ENCODE measurements at places on chromosomes 12 and 14. TPM values are rescaled to one million over a fixed set of nuclear protein-coding genes. Genes with fewer than 3 reads are reported as not detected.

GRCh38 chr14:104353921-104354701 lies 215.7 kb downstream of the KIF26A start:
- no peak for DNase-seq

The PPP1R36 gene
- not detected for total RNA-seq

The SERPINA12 gene
- not detected for total RNA-seq

DNA sequence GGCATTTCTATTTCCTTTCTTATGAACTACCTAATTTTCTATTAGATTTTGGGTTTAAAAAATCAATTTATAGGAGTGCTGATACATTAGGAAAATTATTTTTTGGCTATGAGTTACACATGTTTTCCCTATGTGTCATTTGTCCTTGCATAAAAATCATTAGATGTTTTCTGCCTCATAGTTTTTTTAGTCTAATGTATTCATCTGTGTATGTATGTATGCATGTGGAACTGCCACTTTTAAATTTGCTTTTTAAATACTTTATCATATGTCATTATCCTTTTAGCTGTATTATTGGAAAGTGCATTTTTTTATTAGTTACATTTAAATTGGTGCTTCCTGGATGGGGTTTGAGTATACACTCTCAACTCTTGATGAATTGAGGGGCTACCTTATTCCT lies 78.7 kb upstream of the CEP83 start:
- DNase-seq, result no peak

DNA sequence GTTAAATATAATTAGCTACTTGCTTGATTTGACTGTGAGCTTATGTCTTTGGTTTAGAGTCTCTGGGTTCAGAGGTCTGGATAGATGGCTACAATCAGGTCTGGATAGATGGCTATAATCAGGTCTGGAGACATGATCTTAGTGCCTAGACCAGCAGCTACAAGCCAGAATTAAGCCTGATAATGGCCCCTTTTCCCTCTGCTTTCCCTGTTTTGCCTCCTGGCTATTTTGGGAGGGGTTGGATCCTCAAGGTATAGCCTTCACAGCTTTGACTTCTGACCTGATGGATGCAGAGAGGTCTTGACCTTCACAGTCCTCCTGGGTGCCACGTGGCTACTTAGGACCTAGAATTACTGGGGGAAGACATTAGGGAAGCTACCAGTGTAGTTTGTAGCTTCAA lies 877.7 kb downstream of the GALC start:
- DNase-seq, result no peak

DNA sequence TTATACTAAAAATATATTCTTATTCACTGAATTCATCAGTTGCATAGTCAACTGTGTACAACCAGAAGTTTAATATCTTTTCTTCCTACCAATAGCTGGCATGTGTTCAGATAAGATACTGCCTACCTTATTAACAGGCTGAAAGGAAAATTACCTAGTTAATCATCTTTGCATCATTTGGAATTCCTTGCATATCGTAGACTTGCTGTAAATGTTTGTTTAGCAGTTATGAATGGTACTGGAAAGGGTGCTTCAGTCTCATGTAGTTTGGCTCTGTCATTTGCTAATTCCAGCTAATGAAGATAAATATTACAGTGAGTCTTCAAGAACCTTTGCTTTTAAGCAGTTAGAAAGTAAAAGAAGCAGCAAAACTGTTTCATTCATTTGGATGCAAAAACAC lies 84.4 kb downstream of the PPHLN1 start:
- no peak for DNase-seq

GRCh38 chr12:52992699-52993557 lies 13.3 kb upstream of the EIF4B start:
- peak; percentile 44 for DNase-seq

The CAND1 gene
- total RNA-seq, result 238 TPM

DNA sequence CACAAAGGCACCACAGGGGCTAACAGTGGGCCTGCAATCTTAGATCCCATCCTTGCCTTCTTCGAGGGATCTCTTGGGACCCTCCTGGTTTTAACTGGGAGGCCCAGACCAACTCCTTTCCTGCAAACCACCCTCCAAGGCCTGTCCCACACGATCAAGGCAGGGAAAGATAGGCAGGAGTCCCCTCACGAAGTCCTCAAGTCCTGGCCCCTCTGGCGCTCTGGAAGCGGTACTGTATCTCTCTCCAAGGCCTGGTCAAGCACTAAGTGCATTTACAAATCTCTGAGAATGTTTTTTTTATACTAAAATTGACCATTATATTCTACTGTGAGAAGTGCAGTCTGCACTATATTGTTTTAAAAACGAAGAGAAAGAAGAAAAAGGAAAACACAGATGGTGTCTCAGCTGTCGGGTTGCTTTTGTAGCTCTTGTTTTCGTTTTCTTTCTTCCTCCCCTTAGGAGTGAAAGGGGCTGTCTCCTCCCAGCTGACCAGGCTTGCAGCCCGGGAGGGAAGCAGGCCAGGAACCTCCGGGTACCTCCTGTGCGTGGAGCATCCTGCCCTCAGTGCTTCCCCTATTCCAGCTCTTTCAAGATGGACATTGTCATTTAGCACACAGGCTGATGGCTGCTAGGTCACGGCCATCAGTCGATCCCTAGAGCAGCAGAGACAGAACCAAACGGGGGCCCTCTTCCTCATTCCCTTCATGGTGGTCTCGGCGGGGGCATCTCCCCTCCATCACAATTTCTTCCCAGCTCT lies 56.7 kb downstream of the FAM222A start:
- peak; percentile 27 for DNase-seq

The LMNTD1 gene
- total RNA-seq, result not detected

DNA sequence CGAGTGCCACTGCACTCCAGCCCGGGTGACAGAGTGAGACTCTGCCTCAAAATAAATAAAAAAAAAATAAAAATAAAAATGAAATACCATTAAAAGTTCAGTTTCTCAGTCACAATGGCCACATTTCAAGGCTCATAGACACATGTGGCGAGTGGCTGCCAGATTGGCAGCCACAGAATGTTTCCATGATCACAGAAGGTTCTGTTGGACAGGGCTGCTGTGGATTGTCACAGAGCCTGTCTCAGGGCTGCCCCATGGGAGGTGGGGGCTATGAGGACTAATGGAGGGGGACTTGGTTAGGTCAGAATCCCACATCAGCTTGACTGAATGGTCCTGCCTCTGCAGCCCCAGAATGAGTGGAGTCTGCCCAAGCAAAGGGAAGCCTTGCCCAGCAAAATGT lies 3.8 kb upstream of the PLA2G1B start:
- no peak for DNase-seq

DNA sequence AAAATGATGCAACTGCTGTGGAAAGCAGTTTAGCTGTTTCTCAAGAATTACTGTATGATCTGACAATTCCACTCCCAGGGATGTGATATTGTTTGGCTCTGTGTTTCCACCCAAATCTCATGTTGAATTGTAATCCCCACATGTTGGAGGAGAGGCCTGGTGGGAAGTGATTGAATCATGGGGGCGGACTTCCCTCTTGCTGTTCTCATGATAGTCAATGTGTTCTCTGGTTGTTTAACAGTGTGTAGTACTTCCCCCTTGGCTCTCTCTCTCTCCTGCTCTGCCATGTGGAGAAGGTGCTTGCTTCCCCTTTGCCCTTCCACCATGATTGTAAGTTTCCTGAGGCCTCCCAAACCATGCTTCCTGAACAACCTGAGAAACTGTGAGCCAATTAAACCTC lies 93.4 kb upstream of the CPM start:
- peak; percentile 6 for DNase-seq

- peak; percentile 76 for DNase-seq
Observed at GRCh38 chr12:23008623-23009022, 383.7 kb downstream of the ETNK1 start.

- peak; percentile 64 for DNase-seq
Observed at GRCh38 chr14:52835122-52835903, 43.9 kb upstream of the GNPNAT1 start.

DNA sequence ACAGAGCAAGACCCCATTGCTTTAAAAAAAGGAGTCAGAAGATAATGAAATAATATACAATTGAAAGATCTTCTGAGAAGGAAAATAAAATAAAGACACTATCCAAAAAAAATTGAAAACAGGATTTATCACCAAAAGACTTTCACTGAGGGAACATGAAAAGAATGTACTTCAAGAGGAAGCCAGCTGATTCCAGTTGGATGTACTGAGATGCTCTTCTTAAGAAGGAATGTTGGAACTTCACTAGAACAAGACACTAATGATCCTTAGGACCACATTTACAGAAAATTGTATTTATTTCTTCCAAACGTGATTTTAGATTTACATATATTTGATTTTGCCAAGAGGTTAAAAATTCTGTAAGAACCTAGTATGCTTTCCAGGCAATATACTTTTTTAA lies 65.6 kb upstream of the CNOT2 start:
- DNase-seq, result peak; percentile 3

The GNB3 gene
- 3.4 TPM for total RNA-seq

- DNase-seq, result peak; percentile 9
Observed at GRCh38 chr12:82474798-82475184, 116.5 kb downstream of the METTL25 start.

DNA sequence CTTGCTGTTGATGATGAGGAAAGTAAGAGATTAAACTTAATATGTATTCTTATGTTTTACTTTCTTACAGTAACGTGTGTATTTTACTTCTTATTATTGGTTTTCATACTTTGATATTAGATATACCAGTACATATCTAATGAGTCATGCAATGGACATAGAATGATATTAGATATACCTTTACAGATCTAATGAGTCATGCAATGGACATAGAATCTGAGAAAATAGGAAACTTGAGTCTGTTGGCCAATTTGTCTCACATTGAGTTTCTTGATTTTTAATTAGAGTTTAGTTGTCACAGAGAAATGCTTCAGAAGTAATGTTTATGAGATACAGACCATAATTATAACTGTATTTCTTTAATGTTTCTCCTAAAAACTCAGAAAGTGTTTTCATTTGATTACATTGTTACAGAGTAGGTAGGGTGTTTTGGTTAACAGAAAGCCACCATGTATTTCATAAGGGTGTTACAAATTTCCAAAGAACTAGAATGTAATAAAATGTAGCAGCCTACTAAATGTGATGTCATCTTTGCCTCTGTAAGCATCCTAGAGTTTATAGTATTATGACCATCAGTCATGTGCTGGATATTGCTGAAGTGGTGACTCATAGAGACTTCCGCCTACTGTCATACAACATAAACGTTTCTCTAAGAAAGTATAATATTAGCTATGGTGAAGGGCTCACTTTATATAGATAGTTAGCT lies 3.0 kb downstream of the GAS2L3 start:
- DNase-seq, result peak; percentile 76

The MYO1H gene
- not detected for total RNA-seq

- DNase-seq, result peak; percentile 93
Observed at GRCh38 chr12:96489392-96490056, at the start of gene CFAP54. CFAP54 (plus strand) TSS chr12:96489577; CDS start chr12:96489610, 33 bp downstream.

DNA sequence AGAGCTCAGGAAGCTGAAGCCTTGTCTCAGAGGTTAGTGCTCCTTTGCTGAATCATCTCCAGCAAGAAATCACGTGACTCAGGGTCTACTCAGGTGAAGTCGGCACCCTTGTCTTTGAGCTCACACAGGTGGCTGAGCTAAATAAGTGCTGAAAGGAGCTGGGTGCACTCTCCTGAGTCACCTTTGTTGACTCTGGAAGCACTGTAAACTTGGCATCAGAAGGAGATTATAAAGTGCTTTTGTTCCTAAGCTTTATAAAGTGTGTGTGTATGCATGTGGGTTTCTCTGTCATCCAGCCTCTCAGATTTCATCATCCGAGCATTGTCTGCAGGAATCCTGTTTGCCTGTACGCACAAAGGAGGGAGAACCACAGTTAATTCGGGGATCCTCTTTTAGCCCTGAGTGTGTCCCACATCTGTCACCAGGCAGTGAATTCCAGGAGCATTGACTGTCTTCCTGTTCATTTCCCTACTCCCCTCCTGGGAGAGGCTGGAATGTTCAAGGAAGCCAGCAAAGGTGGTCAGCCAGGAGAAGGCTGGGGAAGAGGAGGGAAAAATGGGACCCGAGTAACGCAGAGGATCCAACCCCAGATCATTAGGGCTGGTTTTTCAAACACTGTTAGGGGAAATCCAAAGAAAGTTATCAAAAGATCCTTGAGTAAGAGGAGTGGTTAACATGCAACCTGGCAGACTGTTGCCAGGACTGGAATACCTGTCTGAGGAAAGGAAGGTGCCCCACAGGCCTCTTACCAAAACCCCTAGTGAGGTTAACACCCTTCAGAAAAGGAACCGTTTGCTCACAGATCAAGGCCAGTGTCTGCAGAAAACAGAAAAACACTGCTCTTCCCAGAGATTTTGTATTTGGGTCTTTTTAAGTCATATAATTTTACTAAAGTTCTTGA lies 157.5 kb upstream of the HIF1A start:
- peak; percentile 93 for DNase-seq

- peak; percentile 78 for DNase-seq
Observed at GRCh38 chr12:120971299-120972180, 6.8 kb upstream of the HNF1A start.

The PTPN21 gene
- 10.3 TPM for total RNA-seq

GRCh38 chr14:63996625-63997220 lies 143.9 kb downstream of the SYNE2 start:
- DNase-seq, result peak; percentile 8

The MANSC4 gene
- not detected for total RNA-seq

- no peak for DNase-seq
Observed at GRCh38 chr14:37643701-37644100, 48.3 kb downstream of the TTC6 start.

DNA sequence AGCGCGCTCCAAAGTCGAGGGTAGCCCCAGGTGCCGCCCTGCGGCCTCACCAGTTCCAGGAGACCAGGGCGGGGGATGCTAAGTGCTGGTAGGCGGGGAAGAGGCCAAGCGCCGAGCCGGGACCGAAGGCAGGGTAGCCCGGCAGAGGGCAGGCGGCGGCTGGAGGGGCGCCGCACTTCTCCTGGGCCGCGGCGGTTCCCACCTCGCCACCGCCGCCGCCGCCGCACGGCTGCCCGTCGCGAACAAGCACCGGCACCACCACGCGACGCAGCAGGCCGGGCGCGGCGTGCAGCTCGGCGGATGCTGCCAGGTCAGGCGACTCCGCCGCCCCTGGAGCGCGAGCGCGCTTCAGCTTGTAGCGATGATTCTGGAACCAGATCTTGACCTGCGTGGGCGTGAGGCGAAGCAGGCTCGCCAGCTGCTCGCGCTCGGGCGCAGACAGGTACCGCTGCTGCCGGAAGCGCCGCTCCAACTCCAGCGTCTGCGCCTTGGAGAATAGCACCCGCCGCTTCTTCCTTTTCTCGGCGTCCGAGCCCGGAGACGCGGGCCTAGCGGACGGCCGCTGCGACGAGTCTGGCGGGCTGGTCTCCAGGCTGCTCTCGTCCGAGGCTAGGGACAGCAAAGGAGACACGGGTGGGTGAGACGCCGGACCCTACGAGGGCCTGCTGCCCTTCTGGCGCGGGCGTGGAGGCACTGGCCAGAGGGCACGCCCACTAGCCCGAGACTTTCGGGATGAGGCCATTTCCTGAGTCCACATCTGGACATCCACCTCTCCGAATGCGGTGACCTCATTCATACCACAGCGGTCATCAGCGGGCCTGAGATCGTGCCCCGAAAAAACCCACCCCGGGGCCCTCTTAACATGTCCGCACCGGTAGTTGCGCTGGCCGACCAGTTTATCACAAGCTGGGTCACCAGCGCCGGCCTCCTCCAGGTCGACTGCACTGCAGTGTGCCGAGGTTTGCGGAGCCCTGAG lies 1.3 kb downstream of the NKX2-8 start:
- peak; percentile 16 for DNase-seq

The ANO4 gene
- 1.6 TPM for total RNA-seq

The LACRT gene
- total RNA-seq, result not detected

Data from fibroblast of the aortic adventitia (primary cell).